EL (cell line): ENCODE measurements at places on chromosomes 7 and 10.

- peak; percentile 94 for DNase-seq
Measured at GRCh38 chr7:75565132-75565837, 73.2 kb downstream of the SPDYE5 start.

DNA sequence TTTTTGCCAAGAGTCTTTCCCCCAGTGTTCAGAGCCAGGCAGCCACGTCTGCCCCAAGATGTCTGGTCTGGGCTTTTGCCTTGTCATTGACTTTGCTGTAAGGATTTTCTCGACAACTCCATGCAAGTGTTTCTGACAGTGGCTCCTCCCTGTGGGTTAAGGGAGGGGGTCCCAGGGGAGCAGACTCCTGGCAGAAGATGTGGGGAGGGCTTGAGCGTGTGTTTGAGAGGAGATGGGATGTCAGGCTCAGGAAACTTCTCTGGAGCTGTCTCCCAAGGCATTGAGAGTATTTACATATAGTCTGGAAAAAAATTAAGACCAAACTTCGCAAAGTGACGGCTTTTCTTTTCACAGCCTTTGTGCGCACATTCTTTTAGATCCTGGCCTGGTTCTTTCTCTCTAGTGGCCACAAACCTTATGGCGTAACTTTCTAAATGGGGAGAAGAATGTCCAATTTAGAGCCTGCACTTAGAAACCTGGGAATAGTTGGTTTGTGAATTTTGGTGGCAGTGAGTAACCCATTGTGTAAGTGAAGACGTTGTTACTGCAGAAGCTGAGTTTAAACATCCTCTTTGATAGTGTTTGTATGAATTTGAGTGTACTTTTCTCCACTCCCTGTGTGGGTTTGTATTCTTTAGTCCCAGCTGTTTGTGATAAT lies 201.5 kb downstream of the LRMDA start:
- no peak for DNase-seq

DNA sequence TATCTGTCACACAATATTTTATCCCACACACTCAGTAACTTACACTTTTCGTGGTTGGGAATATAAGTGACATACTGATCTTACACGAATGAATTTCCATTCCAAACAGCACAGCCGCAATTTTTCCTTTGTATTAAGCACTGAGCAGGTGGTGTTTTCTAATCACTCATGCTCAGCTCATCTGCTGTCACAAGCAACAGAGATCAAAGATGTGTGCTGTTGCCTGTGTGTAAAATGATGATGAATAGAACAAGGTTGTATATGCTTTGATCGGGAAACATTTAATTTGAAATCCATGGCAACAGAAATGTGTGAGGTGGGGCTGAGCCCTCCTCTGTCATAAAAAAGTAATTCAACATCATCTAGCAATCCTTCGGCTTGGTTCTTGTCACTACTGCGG lies 927.7 kb upstream of the MBL2 start:
- DNase-seq, result no peak

DNA sequence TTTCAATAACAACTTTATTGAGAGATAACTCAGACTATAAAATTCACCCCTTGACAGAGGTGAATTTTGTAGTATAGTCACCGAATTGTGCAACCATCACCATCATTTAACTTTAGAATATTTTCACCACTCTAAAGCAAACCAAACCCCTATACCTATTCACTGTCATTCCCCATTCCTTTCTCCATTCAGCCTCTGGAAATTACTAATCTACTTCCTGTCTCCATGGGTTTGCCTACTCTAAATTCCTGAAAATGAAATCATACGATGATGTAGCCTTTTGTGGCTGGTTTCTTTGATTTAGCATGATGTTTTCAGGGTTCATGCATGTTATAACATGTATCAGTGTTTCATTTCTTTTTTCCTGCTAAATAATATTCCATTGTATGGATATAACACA lies 15.6 kb upstream of the LMTK2 start:
- peak; percentile 42 for DNase-seq

- DNase-seq, result no peak
Measured at GRCh38 chr7:39240864-39241263, 263.2 kb downstream of the POU6F2 start.
